ENCODE measurements at places on chromosomes 3 and 15.

DNA sequence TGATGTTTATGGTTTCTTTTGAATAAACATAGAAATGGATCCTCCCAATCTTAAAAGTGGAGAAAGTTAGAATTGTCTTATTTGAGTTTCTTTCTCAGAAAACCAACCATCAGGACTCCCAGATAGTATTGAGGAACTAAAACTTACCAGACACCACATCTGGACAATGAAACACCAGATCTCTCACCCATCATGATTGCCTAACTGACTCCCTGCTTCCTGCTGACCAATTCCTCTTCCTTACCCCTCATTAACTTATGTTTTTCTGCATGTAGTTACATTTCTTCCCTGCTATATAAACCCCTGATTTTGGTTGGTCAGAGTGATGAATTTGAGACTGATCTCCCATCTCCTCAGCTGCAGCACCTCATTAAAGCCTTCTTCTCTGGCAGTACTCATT is 242.0 kb upstream of the SETMAR start:
- DNase-seq: no peak

DNA sequence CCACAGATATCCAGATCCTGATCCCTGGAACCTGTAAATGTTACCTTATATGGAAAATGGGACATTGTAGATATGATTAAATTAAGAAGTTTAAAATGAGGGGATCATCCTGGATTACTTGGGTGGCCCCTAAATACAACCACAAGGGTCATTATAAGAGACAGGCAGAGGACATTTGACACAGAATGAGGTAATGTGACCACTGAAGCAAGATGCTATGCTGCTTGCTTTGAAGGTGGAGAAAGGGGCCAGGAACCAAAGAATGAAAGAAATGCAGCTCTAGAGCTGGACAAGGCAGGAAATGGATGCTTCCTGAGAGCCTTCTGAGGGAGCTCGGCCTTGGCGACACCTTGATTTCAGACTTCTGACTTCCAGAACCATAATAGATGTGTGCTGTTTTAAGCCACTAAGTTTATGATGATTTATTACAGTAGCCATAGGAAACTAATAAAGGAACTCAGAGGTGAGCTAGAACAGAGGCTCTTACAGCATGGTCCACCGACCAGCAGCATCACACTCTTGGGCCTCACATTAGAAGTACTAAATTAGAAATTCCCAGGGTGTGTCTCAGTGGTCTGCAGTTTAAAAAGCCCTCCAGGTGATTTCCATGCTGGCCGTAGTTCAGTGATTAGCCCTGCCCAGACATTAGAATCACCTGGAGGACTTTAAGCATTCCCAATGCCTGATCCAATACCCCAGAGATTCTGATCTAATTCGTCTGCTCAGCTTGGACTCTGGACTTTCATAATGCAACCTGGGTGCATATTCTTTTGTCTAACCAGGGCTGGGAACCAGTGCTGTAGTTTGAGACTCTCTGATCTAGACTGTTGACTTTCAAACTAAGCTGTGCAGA is 7.5 kb downstream of the COLQ start:
- no peak for DNase-seq

DNA sequence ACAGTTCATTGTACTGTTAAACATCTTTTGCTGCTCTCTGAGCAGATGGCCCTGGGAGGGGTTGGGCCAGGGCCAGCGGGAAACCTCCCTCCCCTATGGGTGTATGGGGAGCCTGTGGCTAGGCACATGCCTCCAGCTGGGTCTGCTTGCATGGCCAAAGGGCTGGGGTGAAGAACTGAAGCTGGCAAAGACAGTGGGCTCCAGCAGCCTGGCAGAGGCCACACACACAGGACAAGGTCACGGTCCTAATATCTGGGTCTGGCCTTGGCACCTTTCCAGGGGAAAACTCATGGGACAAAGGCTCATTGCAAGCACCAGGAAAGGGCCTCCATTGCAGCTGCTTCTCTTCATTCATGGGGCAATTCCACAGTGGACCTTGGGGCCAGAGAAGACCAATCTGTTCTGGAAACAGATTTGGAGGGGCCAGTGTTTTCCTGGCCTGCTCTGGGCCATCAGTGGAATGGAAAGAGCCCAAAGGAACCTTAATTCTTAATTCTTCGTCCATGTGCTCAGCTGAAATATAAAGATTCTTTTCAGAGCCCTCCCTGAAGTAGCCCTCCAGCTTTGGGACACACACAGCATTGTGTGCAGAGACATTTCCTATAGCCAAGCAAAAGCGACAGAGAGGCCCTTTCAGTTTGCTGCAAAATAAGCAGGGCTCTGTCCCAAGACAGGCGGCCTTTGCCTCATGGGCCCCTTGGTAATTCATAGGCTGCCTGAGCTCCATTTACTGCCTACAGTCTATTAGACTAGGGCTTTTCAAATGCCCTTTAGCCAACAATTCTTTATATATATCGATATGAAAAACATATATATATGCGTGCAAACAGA is 11.3 kb upstream of the LIMD1 start:
- no peak for DNase-seq

DNA sequence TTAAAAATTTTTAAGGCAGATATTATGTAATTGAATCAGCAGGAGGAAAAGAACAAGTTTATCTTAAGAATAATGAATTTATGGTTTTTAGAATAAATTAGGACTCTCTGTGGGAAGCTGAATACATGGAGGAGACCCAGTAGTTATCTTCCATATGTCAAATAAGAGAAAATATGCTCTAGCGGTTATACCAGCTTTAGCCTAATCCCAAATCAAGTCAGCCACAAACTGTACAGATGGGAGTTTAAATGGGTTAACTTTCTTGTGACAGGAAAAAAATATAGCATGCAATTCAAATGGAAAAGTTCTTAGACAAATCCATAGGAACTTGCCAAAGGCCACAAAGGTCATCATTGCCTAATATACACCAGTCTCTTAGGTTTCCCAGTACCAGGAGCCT is 84.3 kb downstream of the TTBK2 start:
- no peak for DNase-seq

GRCh38 chr3:170189398-170190256 is 8.1 kb upstream of the PHC3 start:
- DNase-seq: no peak

GRCh38 chr15:59918994-59919951 is 84.8 kb upstream of the FOXB1 start:
- peak; percentile 23 for DNase-seq
